ENCODE measurements at places on chromosomes 2 and 18.
A peak's percentile ranks its signal among the peaks of the same experiment; 100 is the strongest.

GRCh38 chr2:219111375-219112061 is 49.1 kb downstream of the NHEJ1 start:
- no peak for DNase-seq

DNA sequence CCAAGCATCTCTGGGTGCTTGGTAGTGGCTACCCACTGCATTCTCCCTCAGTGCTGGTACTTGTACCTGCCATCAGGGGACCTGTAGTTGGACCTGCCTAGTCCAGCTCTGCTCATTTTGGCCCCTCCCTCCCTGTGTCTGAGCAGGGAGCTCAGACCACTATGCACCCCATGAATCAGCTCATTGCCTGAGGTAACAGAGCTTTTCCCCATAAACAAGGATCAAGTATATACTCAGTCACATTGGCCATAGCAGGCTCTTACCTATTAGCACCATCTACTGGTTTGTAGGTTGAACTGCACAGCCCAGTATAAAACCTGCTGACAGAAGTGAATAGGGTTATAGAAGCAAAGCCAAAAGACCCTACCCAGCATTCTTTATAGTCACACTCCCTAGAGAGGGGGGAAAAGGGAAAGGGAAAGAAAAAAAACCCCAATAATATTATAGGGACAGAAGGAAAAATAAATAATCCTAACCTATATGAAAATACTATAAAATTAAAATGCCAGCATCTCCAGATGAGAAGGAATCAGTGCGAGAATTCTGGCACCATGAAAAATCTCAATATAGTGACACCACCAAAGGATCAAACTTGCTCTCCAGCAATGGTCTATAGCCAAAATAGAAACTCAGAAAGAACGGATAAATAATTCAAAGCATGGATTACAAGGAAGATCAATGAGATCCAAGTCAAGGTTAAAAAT is 6.9 kb upstream of the FLACC1 start:
- DNase-seq = peak; percentile 75

DNA sequence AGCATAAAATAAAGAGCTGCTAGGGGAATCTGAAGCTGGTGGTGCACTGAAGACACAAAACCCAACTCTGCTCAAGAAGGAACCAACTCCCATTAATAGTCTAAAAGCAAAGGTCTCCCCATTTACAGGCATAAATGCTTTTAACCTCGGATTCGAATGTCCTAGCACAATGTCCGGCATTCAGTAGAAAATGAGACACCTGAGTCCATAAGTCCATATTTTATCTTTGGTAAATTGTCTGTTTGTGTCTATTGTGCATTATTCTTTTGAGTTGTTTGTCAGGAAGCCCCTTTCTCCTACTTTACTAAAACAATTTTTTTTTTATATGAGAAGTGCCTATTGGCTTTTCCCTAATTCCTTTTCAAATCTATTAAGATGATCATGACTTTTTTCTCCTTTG is 179.5 kb upstream of the SMAD7 start:
- DNase-seq = no peak

DNA sequence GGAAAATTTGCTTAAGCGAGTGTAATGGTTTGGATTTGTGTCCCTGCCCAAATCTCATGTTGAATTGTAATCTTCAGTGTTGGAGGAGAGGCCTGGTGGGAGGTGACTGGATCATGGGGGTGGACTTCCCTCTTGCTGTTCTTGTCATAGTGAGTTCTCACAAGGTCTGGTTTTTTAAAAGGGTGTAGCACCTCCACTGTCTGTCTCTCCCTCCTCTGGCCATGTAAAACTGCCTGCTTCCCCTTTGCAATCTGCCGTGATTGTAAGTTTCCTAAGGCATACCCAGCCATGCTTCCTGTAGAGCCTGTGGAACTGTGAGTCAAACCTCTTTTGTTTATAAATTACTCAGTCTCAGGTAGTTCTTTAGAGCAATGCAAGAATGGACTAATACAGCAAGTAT is 6.6 kb downstream of the YIPF4 start:
- DNase-seq = no peak

DNA sequence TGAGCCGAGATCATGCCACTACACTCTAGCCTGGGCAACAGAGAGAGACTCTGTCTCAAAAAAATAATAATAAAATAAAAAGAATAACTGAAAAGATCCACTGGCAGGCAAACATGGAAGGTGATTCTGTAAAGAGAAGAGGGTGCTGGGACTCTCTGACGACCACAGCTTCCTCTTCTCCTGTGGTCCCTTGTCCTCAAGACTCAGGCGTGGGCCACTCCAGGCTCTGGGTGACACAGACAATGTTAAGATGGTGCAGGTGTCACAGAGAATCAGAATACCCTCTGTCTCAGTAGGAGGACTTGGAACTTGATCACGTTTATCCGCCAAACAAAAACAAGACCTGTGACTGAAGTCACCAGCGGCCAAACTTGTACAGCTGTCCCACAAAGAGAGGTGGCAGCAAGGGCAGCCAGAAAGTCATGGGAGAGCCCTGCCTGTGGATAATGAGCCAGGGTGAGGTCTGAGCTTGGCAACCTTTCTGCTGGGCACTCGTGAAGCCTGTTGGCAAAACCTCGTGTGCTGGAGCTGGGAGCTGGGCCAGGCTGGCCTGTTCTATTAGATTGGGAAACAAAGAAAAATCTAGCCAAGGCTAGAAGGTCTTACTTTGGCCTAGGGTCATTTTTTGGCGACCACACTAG is 76.4 kb upstream of the ITGA6 start:
- DNase-seq = no peak

DNA sequence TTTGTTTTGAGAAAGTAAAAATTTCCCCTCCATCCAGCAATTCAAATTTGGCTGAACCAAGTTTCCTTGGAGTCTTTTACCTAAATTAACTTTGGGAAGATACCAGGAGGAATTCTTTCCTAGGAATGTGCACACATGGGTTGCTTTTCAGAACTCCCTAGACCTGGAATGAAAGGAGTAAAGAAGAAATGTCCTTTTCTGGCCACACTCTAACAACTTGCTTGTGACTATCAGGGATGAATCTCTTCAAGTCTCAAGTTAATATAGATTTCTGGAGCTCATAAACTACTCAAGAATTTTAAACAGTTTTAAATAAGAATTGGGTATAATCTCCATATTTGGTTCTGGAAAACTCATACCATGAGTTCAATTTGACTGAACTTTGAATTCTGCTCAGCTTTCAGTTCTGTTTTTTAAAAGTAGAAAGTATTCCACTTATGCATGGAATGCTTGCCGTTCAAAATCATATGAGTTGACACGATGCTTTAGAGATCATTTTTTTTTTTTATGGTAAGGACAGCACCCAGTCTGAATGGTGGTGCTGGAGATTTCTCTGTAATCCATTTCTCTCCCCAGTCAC is 7.7 kb downstream of the RASGRP3 start:
- DNase-seq = no peak

DNA sequence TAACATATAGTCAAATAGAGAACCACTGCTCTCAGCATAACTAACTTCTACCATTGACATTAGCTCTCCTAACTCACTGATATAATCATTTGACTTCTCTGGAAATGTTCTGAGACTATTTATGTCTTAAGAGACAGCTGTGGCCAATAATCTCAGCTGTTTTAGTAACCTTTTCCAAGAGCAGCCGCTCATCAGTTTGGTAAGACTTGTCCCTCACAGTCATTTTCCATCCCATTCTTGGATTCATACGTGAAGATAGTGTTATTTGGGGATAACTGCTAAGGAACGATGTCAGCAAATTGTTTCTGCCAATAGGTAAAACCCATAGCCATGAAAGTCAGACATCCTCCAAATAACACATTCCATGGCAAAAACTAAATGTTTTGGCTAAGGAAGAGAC is 127.8 kb downstream of the LNPK start:
- DNase-seq = no peak

GRCh38 chr2:220887271-220887870 is 684.7 kb downstream of the EPHA4 start:
- DNase-seq = no peak

GRCh38 chr18:44514766-44515165 is 165.9 kb upstream of the SETBP1 start:
- DNase-seq = no peak

DNA sequence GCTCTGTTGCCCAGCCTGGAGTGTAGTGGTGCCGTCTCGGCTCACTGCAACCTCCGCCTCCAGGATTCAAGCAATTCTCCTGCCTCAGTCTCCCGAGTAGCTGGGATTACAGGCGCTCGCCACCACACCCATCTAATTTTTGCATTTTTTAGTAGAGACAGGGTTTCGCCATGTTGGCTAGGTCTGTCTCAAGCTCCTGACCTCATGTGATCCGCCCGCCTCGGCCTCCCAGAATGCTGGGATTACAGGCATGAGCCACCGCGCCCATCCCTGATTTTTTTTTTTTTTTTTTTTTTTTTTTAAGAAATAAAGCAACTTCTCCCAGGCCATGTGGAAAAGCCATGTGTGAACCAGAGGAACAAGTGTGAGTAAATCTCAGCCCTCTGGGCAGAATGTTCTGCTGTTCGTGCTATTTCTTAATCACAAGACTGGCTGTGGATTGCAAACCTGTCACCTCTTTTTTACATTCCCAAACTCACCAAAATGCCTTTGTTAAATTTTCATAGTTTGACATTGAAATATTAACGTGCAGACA is 6.4 kb upstream of the SH3BP4 start:
- no peak for DNase-seq

All from CD4-positive, alpha-beta T cell (primary cell).